Esophagus squamous epithelium (tissue), 5 donors: ENCODE measurements at places on chromosomes 7 and 10. TPM values are rescaled to one million over a fixed set of nuclear protein-coding genes. Genes with fewer than 3 reads are reported as not detected.
A peak's percentile ranks its signal among the peaks of the same experiment; 100 is the strongest.

ASZ1 gene
- total RNA-seq: not detected

FAM237B gene
- total RNA-seq: not detected

EPHA1 gene
- 67.3 TPM for total RNA-seq

LLCFC1 gene
- not detected for total RNA-seq

SFTPA1 gene
- not detected for total RNA-seq

SCART1 gene
- total RNA-seq: 0.34 TPM

ST8SIA6 gene
- 2.3 TPM for total RNA-seq

LYZL2 gene
- total RNA-seq: not detected

NKX2-3 gene
- 0.19 TPM for total RNA-seq

DNA sequence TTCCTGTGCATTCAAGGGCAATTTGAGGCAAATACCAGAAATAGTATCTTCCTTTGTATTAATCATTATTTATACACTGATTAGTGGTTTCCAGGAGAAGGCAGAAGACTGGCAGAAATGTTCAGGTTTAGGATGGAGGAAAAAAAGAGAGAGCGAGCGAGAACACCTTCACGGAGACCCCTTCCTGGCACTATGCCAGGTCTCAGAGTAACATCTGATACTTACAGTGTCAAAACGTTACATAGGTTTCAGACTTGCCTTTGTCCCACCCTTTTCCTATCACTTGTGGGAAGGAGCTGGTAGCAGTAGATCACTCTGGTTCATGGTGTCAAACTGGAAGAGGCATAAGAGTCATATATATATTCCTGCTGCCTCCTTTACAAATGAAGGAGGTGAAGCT is 652 bp downstream of the OR2A12 start:
- H3K36me3 ChIP-seq: no peaks in the 10 kb centered on the region
- no peaks in the 10 kb centered on the region for H3K4me1 ChIP-seq
- no peak overlapping the region for H3K27ac ChIP-seq
- H3K4me3 ChIP-seq: no peak overlapping the region
- DNase-seq: no peak

DNA sequence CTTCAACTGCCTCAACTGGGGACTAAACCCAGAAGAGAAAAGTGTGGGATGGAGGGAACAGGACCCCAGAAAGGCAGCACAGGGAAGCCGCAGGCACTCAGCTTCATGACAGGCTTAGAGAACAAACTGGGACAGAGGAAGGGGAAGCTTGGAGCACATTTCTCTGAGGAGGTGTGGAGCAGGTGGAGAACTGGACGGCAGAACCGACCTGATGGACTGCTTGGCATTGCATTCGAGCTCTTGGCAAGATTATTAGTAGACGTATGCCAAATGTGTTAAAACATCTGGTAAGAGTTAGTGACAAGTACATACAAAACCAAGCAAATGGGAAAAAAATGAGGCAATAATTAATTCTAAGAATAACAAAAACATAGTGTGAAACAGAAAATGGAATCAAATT is 335.7 kb downstream of the SFMBT2 start:
- no peaks in the 10 kb centered on the region for H3K4me1 ChIP-seq
- peaks cover 39% of the 10 kb centered on the region for H3K27me3 ChIP-seq
- DNase-seq: no peak
- no peak overlapping the region for H3K27ac ChIP-seq
- no peak overlapping the region for H3K4me3 ChIP-seq

DNA sequence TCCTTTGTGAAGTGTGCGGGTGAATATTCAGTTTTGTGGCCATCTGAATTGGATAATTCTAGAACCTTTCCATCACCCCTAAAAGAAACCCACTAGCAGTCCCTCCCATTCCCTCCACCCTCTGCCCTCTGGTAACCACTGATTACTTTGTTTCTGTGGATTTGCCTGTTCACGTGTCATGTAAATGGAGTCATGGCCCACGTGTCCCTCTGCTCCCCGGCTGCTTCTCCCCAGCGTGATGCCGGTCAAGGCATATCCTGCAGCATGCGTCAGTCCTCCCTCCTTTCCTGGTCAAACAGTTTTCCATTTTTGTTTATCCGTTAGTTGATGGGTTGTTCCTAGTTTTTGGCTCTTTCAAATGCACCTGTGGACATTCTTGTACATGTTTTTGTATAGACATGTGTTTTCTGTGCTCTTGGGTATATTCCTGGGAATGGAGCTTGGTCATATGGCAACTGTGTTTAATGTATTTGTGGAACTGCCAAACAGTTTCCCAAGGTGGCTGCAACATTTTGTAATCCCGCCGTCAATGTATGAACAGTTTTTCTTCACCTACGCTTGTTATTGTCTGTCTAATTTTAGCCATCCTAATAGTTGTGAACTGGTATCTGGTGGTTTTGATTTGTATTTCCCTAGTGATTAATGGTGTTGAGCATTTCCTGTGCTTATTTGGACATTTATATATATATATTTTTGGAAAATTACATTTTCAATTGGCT is 22.4 kb downstream of the PPP2R2D start:
- H3K4me3 ChIP-seq: no peak overlapping the region
- no peaks in the 10 kb centered on the region for H3K27me3 ChIP-seq
- no peak for DNase-seq

DNA sequence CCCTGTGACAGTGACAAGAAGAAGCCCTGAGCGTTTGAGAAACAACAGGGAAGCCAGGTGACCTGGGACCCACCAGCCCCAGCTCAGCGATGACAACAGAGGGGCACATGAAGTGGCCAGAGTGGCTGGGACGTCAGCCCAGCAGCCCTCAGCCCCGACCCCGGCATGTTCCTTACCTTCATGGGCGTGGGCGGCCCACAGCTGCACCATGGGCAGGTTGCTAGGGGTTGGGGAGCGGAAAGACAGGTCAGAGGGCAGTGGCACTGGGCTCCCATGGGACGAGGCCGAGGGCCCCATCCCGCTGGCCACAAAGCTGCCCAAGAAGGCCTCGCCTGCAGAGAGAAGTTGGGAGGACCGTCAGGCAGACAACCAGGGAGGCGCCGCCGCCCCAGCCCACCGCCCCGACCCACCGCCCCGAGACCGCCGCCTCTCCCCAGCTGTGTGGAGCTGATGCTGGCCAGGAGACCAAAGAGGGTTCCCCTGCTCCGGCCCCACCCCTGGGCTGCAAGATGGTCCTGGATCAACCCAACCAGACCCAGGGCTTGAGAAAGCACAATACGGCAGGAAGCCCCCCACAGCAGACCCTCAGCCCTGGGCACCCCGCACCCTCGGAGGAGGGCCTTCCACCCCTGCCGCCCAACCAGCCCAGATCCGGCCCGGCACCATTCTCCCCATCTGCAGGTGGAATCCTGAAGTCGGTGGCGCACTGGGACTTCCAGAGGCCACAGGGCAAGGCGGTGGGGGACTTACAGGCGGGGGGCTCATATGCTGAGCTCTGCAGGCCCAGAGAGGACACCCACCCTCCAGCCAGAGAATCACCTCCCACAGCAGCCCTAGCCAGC is 29.1 kb downstream of the TNRC18 start:
- H3K36me3 ChIP-seq: peaks cover 11% of the 10 kb centered on the region
- DNase-seq: no peak
- no peak overlapping the region for H3K4me3 ChIP-seq
- peaks cover 24% of the 10 kb centered on the region for H3K4me1 ChIP-seq
- H3K27ac ChIP-seq: peak overlapping the region; percentile 47
- no peaks in the 10 kb centered on the region for H3K27me3 ChIP-seq

GRCh38 chr7:46695051-46695708 is 774.1 kb upstream of the IGFBP3 start:
- H3K27me3 ChIP-seq: no peaks in the 10 kb centered on the region
- no peaks in the 10 kb centered on the region for H3K4me1 ChIP-seq
- no peak for DNase-seq

- no peaks in the 10 kb centered on the region for H3K27me3 ChIP-seq
- peaks cover 17% of the 10 kb centered on the region for H3K4me1 ChIP-seq
- no peak for DNase-seq
- peak overlapping the region; percentile 19 for H3K27ac ChIP-seq
These were observed 38.0 kb downstream of the RAB18 start for GRCh38 chr10:27541796-27542729.

- H3K27me3 ChIP-seq: no peaks in the 10 kb centered on the region
- H3K27ac ChIP-seq: no peak overlapping the region
- DNase-seq: no peak
- no peak overlapping the region for H3K4me3 ChIP-seq
- no peaks in the 10 kb centered on the region for H3K36me3 ChIP-seq
- H3K4me1 ChIP-seq: no peaks in the 10 kb centered on the region
These were observed 1241.7 kb downstream of the TYW1 start for GRCh38 chr7:68238204-68238805.

DNA sequence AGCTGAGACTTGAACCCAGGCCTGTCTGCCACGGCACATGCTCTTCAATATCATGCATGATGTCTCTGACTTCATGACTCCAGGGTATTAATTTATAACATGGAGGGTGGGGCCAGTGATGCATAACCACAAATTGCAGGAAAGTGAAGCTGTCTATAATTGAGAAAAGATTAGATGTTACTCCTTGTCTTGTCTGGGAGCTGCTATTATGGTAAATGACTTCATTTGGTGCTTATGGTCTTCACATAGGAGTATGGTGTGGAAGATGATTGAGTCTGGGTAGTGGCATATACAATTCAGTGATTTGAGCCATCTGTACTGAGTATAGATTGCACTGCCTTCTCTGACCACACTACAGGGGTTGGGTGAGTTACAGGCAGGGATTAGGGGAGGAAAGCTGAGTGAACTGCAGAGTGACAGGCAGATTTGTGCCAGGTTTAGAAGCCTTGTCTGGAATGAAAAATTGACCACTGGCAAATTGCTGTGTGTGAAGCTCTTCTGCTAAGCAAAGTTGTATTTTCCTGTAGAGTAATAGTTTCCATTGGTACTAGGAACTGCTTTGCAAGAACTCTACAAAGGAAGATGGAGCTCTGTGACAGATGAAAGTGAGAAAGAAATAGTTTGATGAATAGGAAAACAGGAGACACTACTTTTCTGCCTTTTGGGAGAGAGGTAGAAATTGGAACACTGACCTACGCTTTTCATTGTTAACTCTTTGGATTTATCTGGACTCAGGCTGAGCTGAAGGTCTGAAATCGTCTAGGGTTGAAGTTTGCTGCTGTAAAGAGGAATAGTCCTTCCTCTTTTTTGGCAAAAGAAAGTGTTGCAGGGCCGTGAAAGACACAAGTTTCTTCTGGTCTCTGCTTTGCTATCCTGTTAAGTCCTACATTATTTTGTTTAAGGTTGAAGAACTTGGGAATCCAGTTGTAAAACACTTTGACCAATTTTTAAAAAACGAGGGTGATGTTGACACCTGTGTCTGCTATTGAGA is 2.7 kb downstream of the SND1 start:
- no peak overlapping the region for H3K27ac ChIP-seq
- DNase-seq: no peak
- peaks cover 23% of the 10 kb centered on the region for H3K36me3 ChIP-seq
- H3K27me3 ChIP-seq: no peaks in the 10 kb centered on the region

GRCh38 chr10:124372899-124373298 is 45.8 kb downstream of the OAT start:
- H3K4me1 ChIP-seq: no peaks in the 10 kb centered on the region
- H3K36me3 ChIP-seq: no peaks in the 10 kb centered on the region
- no peak overlapping the region for H3K27ac ChIP-seq

- no peaks in the 10 kb centered on the region for H3K36me3 ChIP-seq
- H3K27me3 ChIP-seq: no peaks in the 10 kb centered on the region
- H3K4me1 ChIP-seq: no peaks in the 10 kb centered on the region
- no peak overlapping the region for H3K4me3 ChIP-seq
These were observed 32.1 kb upstream of the CNNM1 start for GRCh38 chr10:99297033-99297432.

DNA sequence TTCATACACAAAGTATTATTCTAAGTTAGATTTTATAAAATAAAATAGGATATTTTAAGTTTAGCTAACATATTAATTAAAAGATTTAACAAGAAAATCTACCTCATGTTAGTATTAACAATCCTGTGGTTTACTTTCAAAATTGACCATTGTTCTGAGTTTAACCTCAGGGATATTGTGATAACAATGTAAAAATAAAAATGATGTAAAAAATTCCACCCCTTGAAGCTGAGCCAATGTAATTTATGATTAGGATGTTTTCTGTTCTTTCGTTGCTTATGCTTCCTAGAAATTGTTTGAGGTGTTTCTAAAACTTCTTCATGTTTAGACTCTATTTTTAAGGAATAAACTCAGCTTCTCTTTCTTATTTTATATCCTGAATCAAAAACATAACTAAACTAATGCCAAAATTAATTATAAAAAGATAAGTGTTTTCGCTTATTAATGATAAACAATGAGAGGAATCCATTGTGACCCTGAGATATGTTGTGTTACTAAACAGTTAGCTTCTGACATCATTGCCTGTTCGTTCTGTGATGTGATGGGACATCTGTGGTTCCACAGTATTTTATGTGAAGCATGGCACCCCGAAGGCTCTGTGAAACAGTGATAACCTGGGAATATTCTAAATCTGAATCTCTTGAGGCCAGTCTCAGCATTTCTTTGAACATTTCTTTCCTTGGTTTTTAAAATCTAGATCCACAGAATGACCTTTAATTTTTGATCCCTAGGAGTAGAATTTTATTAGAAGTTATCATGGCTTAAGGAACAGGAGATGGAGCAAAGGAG is 340.8 kb downstream of the ARL4A start:
- H3K27me3 ChIP-seq: no peaks in the 10 kb centered on the region
- no peak overlapping the region for H3K27ac ChIP-seq
- no peak overlapping the region for H3K4me3 ChIP-seq

GRCh38 chr10:68106656-68107055 is 2.6 kb upstream of the MYPN start:
- H3K4me1 ChIP-seq: no peaks in the 10 kb centered on the region
- no peak for DNase-seq
- H3K27me3 ChIP-seq: no peaks in the 10 kb centered on the region
- no peaks in the 10 kb centered on the region for H3K36me3 ChIP-seq
- no peak overlapping the region for H3K4me3 ChIP-seq

DNA sequence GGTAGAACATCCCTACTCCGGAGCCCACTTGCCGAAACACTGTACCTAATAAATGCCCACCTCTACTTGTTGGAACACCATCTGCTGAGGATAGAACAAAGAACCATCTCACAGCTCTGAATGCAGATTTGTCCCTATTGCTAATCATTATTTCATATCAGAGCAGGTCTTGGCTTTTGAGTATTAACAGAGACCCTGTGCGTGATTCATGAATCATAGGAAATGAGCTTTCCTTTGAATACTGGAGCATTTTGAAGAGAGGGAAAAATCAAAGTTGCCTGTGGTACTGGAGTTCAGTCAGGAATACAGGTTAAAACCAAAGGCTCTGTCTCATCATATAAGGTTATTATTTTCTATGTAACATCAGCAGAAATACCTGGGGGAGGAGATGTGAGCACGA is 1132.3 kb downstream of the XPNPEP1 start:
- no peak for DNase-seq
- no peaks in the 10 kb centered on the region for H3K36me3 ChIP-seq
- no peaks in the 10 kb centered on the region for H3K27me3 ChIP-seq
- H3K4me3 ChIP-seq: no peak overlapping the region
- H3K27ac ChIP-seq: no peak overlapping the region

- DNase-seq: no peak
- no peaks in the 10 kb centered on the region for H3K27me3 ChIP-seq
- H3K27ac ChIP-seq: no peak overlapping the region
- no peak overlapping the region for H3K4me3 ChIP-seq
- H3K36me3 ChIP-seq: no peaks in the 10 kb centered on the region
These were observed 100.3 kb upstream of the ANK3 start for GRCh38 chr10:60490013-60490412.

- no peak overlapping the region for H3K4me3 ChIP-seq
- DNase-seq: no peak
- no peaks in the 10 kb centered on the region for H3K4me1 ChIP-seq
- no peaks in the 10 kb centered on the region for H3K36me3 ChIP-seq
These were observed 73.9 kb upstream of the PTN start for GRCh38 chr7:137417464-137417863.

GRCh38 chr10:70462349-70462984 is 16.1 kb upstream of the PALD1 start:
- DNase-seq: no peak
- H3K27ac ChIP-seq: no peak overlapping the region
- peaks cover 47% of the 10 kb centered on the region for H3K4me1 ChIP-seq
- H3K36me3 ChIP-seq: no peaks in the 10 kb centered on the region
